ENCODE measurements at places on chromosomes 12 and 14.
A peak's percentile ranks its signal among the peaks of the same experiment; 100 is the strongest.

DNA sequence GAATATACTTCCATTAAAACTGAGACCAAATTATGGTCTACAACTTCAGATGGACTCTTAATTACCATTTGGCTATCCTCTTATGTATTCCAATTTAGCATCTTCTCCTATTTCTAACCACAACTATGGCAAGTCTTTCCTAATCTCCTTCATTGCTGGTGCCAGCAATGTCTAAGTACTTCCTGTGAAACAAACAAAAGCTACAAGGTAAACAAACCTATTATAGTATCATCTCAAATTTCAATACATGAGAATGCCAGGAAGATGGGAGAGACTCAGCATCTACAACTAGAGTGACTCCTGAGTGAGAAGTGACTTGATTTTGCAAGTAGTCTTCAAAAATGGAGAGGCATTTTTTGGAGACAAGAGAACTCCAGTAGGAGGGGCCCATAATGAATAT, 202.9 kb upstream of the ATXN7L3B start:
- no peak for DNase-seq

DNA sequence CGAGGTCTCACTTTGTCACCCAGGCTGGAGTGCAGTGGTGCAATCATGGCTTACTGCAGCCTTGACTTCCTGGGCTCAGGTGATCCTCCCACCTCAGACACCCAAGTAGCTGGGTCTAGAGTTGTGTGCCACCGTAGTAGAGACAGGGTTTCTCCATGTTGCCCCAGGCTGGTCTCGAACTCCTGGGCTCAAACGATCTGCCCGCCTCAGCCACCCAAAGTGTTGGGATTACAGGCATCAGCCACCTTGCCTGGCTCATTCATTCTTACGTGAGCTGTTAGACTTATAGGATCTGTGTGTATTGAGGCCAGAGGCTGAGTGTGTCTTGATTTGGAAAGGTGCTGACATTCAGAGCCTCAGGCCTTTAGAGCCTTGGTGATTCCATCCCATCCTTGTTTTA, 128.1 kb downstream of the SLC25A47 start:
- no peak for DNase-seq

- DNase-seq = no peak
Observed at GRCh38 chr12:121649819-121650353, 19.6 kb downstream of the MORN3 start.

- DNase-seq = no peak
Observed at GRCh38 chr12:93085383-93086287, 156.5 kb upstream of the EEA1 start.

- DNase-seq = peak; percentile 22
Observed at GRCh38 chr14:59187802-59188460, 536 bp upstream of the DAAM1 start.

GRCh38 chr14:50319721-50320120, 7.6 kb downstream of the DMAC2L start:
- DNase-seq = no peak

DNA sequence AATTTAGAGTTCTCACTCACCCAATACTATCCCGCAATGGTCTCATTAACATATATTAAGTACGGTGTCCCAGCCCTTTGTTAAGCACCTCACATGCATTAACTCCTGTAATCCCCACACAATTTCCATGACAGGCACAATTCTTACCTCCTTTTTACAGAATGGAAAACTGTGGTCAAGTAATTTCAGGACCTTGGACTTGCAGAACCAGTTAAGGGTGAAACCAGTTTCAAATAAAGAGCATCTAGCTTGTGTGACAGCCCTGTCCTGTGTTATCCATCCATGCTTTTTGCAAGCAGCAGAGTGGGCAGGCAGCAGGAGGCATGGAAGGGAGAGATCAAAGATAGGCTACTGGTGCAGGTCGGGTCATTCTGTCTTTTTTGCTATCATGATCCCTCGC, 470.8 kb downstream of the NELL2 start:
- no peak for DNase-seq

DNA sequence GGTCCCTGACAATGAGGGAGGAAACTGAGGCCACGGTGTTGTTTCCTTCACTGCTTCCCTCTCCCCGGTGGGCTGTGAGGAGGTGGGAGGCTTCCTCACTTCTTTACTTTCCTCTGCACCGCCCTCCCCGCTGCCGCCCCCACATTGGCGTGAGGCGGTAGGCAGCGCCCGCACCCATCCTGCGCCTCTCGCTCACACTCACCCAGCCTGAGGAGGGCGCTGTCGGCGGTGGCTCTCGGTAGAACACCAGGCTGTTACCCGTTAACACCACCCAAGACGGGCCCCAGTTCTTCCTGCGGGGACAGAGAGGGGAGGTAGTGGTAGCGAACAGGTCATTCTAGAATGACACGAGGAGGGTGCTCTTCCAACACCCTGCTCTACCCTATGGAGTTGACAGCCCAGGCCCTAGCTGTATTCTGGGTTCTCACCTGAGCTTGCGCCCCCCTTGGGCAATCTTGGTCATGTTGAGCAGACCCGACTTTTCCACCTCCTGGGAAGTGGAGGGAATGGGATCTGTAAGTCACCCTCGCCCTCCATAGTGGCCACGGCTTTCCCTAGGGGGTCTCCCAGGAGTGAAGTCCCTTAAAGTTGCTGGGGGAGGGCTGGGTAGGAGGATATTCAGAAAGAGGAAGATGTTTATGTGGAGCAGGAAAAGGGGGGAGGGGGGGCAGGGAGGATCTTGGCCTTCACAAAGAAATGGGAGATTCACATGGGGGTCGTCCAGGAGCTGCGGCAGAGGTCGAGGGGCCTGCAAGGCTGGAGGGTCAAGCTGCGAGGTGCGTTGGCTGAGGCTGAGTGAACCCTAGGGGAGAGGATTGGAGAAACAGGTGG, 3.3 kb downstream of the ARHGAP9 start:
- peak; percentile 73 for DNase-seq

GRCh38 chr14:102868956-102869547, 53.4 kb upstream of the AMN start:
- no peak for DNase-seq

Data from stimulated activated naive CD4-positive, alpha-beta T cell treated with Interleukin-2 at 50 U/mL for 16 hours (primary cell).